ENCODE measurements at places on chromosomes 13 and 19. TPM values are rescaled to one million over a fixed set of nuclear protein-coding genes. Genes with fewer than 3 reads are reported as not detected.

The LGALS13 gene
- not detected for total RNA-seq

The DZIP1 gene
- 41.4 TPM for total RNA-seq

The RNU6-9 gene
- not detected for total RNA-seq

The SPTBN4 gene
- 0.82 TPM for total RNA-seq

DNA sequence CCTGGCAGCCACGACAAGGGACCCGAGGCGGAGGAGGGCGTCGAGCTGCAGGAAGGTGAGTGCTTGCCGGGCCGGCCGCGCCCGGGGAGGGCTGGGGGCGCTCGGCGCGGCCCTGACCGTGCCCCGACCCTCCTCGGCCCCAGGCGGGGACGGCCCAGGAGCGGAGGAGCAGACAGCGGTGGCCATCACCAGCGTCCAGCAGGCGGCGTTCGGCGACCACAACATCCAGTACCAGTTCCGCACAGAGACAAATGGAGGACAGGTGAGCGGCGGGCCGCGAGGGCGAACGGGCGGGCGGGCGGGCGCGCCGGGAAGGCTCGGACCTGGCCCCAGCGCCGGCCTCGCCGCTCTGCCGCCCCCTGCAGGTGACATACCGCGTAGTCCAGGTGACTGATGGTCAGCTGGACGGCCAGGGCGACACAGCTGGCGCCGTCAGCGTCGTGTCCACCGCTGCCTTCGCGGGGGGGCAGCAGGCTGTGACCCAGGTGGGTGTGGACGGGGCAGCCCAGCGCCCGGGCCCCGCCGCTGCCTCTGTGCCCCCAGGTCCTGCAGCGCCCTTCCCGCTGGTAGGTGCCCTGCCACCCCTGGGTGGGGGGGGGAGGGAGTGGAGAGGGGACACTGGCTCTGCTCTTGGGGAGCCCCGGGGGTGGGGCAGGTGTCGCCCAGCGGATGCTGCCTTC lies 816 bp downstream of the USF2 start:
- peak; percentile 95 for DNase-seq

GRCh38 chr13:61095885-61096284 lies 319.8 kb downstream of the PCDH20 start:
- DNase-seq = no peak

- DNase-seq = peak; percentile 75
These were observed at the start of gene PPP1R13L for GRCh38 chr19:45404557-45405434. Gene PPP1R13L (minus strand): TSS chr19:45405069. CDS start chr19:45398318, 6,751 bp downstream.

Data from kidney (tissue), 22 donors.